ENCODE measurements at places on chromosomes 11 and 22. TPM values are rescaled to one million over a fixed set of nuclear protein-coding genes. Genes with fewer than 3 reads are reported as not detected.

Gene LRRC56
- total RNA-seq, result 0.49 TPM

Gene TBX10
- not detected for total RNA-seq

Gene DLG2
- 10.1 TPM for total RNA-seq

Gene IL17REL
- not detected for total RNA-seq

Gene PGM2L1
- 10.6 TPM for total RNA-seq

Gene ELFN2
- total RNA-seq, result not detected

Gene APOL5
- total RNA-seq, result not detected

Gene ART1
- total RNA-seq, result not detected

Gene MTCH2
- total RNA-seq, result 40.5 TPM

Gene MFRP
- total RNA-seq, result not detected

Gene PATE2
- not detected for total RNA-seq

Gene APLP2
- 234 TPM for total RNA-seq

Gene C1QTNF5
- total RNA-seq, result 32.2 TPM

Gene OR10A2
- total RNA-seq, result not detected

Gene OR8G5
- not detected for total RNA-seq

Gene OR52N4
- total RNA-seq, result not detected

Gene YAP1
- 232 TPM for total RNA-seq

Gene SMC1B
- total RNA-seq, result not detected

Gene SCT
- not detected for total RNA-seq

Gene MRGPRF
- 84.5 TPM for total RNA-seq

Gene ISX
- not detected for total RNA-seq

Gene PES1
- total RNA-seq, result 75.6 TPM

Gene LMO2
- 26.5 TPM for total RNA-seq

Gene ASPHD2
- total RNA-seq, result 2.2 TPM

Gene SYT13
- 1.2 TPM for total RNA-seq

Gene GDPD4
- total RNA-seq, result not detected

Gene OR10G4
- not detected for total RNA-seq

Gene FGF4
- not detected for total RNA-seq

Gene DCDC1
- not detected for total RNA-seq

Gene GRAMD1B
- 4.9 TPM for total RNA-seq

Gene TPBGL
- total RNA-seq, result 1.7 TPM

Gene NLRX1
- 15.5 TPM for total RNA-seq

Gene HBB
- total RNA-seq, result 591 TPM

Gene PAX6
- total RNA-seq, result not detected

Gene USH1C
- total RNA-seq, result not detected

Gene SERHL2
- 4.4 TPM for total RNA-seq

Gene NLRP6
- 0.49 TPM for total RNA-seq

Gene SHANK2
- 11.0 TPM for total RNA-seq

Gene CNTF
- total RNA-seq, result not detected

Gene CSNK1E
- total RNA-seq, result 162 TPM

Gene LZTR1
- total RNA-seq, result 61.9 TPM

Gene DGCR6L
- total RNA-seq, result 39.8 TPM

Gene LARGE1
- total RNA-seq, result 29.5 TPM

Gene OR52A1
- total RNA-seq, result not detected

Gene GGTLC3
- not detected for total RNA-seq

Gene MRGPRX3
- not detected for total RNA-seq

Gene RAPSN
- total RNA-seq, result not detected

Gene MRGPRX4
- total RNA-seq, result not detected

Gene RTN4RL2
- total RNA-seq, result 2.0 TPM

Gene FUT4
- 6.1 TPM for total RNA-seq

Gene RCOR2
- total RNA-seq, result not detected

Gene SOX6
- total RNA-seq, result 4.9 TPM

Gene CLP1
- 10.8 TPM for total RNA-seq

Gene C11orf86
- total RNA-seq, result not detected

Gene TEX12
- total RNA-seq, result not detected

Gene TESMIN
- total RNA-seq, result 8.3 TPM

Gene AMOTL1
- 45.7 TPM for total RNA-seq

Gene GAB4
- total RNA-seq, result not detected
